ENCODE measurements at places on chromosomes 3 and 15.

DNA sequence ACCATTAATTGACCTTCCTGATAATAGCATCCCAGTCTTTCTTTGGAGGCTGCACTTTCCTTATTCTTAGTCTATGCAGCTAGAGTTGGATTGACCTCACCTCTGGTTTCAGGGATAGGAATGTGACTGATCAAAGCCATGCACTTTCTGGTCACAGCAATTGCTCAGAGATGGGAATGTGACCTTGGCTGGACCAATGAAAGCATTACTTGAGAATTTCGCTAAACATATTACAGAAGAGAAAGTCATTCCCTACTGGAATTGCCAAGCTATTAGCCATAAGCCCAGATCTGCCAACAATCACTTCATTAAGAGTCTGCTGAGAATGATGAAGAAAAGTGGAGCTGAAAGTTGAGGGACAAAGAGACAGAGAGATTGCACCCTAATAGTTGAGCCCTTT, 32.7 kb downstream of the RTP1 start:
- no peak for DNase-seq

GRCh38 chr3:165855581-165855980, 18.4 kb upstream of the BCHE start:
- no peak for DNase-seq

GRCh38 chr3:185687271-185687878, 101.3 kb downstream of the SENP2 start:
- no peak for DNase-seq

DNA sequence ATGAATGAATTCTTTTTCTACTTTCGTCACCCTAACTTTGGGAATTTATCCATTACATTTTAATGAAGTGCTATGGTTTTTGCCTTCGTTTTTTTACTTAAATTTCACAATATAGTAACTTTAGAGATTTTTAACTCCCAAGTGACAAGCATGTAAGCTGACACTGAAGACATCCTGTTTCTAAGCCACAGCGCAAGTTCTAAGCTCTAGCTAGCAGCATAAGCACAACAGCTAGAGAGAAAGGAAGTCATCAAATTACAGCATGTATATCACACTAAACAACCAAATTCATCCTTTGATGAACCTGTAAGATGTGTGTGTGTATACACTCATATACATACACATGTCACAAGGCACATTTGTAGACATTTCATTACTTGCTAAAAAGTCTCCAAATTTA, 119.3 kb downstream of the P3H2 start:
- DNase-seq, result no peak

DNA sequence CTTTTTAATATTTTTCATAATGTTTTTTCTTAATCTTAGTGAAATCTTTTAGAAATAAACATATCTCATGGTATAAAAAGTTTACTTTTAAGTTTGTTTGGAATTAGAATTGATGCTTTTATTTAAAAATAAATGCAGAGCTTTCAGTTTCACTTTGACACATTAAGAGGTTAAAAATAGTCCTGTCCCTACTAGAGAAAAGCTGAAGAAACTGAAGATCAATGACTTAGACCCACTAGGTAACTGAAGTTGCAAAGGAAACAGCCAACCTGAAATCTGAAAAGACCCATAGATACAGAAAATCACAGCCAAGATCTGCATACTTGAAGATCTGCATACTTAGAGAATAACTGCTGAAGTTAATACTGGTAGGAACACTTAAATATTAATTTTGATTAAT, 237.6 kb downstream of the RAP2B start:
- peak; percentile 24 for DNase-seq

- no peak for DNase-seq
Measured at GRCh38 chr15:98503970-98504369, 144.4 kb upstream of the IGF1R start.

DNA sequence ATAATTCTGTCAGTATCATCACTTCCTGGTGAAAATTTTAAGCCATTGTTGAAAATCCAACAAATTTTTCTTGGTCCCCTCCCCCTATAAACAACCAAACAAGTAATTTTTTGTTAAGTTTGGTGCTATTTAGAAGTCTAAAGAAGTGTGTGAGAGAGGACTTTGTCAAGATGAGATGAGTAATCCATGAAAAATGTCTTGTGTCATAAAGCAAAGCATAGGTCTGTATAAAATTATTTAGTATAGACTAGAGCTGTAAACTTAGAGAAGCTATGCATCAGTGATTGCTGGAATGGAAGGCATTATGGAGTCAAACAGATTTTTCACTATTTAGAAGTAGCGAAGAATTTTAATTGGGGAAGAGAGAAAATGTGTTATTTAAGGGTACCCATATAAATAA, 31.4 kb downstream of the MAPK6 start:
- DNase-seq, result no peak

- no peak for DNase-seq
Measured at GRCh38 chr3:23174426-23175039, 28.6 kb upstream of the UBE2E2 start.

DNA sequence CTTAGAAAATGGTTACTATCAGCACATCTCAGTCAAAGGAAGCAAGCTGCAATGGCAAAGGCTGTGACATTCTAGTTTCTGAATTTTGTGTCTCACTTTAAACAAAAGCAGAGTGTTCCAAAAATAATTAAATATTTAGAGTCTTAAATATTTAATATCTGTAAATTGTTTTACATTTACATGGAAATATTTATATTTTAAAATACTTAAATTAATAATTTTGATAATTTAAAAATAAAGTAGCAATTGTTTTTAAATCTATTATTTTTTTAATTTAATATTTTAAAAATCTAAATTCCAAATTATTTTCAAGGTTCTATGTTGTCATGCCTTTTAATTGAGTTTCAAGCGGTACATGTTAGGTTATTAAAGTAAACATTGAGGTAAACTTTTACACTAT, 843.1 kb downstream of the ROBO1 start:
- DNase-seq, result no peak

DNA sequence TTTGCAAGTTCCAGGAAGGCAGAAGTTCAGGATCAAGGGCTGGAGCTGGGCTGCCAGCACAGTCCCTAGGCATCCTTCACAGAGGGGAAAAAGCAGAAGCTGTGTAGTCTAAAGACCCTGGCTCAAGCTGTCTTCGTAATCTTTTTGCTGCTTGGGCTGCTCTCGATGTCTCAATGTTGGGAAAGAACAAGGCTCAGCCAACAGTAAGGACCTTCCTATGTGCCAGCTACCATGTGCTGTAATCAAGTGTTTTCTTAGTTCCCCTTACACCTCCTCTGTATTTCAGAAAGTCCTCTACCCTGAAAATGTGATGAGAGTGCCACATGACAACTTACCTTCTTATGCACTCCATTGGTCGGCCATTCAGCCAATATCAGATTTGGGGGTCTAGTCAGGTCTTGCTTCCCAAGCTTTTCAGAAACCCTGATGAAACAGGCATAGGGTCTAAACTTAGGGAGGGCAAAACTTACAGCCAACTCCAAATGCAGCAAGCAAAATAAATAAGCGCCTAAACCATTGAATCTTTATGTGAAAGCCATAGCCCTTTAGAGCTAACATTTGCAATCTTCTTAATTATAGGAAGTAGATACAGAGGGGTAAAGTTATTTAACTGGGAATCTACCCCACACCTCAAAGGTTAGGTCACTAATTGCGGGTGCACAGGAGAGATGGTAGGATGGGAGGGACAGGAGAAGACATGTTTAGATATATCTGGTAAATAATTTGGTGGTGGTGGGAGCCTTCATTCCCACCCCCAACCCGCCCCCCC, 1.2 kb upstream of the EDEM1 start:
- DNase-seq, result no peak

DNA sequence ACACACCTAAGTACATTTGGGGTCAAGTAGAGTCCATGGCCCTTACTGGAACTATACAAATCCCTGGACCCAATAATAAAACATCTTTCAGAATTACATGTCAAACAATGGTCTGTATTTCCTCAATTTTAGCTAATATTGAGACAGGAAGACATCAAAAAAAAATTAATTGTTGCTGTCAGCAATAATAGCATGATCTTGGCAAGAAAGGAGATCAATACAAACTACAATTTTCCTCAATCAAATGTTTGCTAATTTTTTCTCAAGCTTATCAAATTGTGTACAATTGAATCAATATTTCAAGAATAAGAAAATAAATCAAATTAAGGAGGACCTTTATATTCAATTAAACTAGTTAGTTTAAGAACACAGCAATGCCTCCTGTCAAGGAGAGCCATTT, 62.6 kb downstream of the FSIP1 start:
- DNase-seq, result no peak

DNA sequence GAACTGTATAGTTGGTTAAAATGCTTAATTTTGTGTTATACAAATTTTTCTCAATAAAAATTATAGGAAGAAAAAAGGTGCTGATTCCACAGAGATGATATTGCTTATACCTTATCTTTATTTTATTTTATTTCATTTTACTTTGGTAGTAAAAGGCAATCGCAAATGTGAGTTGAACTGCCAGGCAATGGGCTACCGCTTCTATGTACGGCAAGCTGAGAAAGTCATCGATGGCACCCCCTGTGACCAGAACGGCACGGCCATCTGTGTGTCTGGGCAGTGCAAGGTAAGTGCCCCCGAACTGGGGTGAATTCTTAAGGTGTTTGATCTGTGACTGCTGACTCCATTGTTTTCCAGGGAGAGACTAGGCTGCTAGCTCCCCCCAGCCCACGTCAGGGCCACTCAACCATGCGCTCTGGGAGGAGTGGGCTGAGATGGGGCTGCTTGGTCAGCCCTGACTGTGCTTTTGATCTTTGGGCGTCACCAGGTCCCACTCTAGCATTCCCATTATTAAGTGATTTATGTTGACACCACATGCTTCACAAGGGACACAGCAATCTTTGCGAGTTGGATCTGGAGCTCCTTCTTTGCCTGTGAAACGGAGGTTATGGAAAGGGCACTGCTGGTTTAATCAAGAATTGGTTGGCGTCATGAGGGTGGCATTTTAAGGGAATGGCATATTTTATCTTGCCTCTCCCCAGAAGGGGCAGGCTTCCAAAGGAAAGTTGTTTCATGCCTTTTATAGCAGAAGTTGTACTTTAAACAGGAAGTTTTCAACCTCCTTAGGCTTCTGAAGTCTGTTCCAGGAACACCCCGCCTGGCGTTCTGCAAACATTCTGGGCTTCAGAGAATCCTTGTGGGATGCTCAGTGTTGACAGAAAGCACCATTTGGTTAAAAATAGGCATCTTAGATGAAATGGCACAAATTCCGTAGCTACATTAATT, 296.5 kb downstream of the THSD4 start:
- DNase-seq, result no peak
